ENCODE measurements at places on chromosomes 16 and 17.

GRCh38 chr17:28225867-28226266, 93.1 kb upstream of the TMEM97 start:
- no peak for DNase-seq

DNA sequence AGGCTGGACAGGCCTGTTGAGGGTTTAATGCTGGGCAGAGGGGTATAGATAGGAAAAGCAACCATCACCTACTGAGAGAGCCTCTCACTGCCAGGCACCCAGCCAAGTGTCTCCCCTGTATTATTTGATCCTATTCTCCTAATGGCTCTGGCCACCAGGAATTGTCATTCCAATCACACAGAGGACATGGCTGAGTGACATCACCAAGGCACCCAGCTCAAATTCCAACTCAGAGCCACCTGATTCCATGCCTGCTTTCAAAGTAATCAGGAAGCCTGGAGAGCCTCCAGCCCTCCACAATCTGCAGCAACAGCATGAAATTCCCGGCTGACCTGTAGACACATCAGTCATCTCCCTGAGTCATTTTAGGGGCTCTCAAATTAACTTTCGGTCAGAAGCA, 368.9 kb upstream of the C16orf82 start:
- DNase-seq = no peak

GRCh38 chr16:27245276-27246172, 23.0 kb downstream of the NSMCE1 start:
- DNase-seq = no peak

DNA sequence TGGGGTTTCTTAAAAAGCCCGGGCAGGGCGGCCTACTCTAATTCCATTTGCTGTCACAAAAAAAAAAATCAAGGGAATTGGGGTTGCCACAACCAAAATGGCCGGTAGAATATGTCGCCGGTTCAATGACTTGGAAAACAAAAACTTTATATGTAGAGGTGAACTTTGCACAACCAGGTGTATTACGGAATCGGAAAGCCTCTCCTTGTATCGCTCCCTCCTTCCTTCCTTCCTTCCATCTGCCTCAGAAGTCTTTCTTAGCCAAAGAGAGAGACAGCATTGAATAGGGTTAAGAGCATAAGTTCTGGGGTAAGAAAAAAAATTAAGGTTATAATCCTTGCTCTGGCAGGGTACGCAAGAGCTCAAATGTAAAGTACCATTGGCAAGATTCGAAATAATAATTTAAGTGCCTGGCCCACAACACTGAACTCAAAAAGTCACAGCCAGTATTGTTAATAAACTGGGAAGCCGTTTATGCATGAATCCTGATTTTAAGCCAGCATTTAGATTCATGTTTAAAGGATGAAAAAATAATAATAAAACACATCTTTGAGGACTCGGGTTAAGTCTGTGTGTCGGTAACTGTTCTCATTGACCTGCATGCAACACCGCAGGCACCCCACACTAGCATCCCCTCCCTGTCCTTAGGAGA, 522 bp upstream of the GLG1 start:
- no peak for DNase-seq

DNA sequence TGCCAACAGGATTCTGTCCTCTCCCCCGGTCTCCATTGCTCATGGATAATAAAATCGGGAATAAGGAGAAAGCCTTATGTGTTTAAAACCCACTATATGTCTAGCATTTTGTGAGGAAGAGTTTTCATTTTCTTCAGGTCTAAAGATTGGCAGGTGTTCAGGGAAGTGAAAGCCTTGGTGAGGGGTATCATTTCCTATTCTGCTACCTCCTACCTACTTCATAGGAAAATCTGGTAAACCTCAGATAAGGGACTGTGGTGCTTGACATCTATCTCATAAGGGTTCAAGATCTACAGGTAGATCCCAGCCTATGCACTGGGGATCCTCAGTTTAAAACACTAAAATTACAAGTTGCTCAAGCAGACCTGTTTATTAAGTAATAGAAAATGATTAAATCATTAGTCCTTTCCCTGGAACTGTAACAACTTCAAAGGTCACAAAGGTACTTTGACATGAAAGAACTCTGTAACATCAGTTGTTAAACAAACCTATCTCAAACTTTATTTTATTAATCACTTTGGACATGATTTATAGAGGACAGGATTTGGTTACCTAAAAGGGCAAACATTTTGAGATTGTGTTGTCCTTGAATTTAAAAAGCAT, 6.5 kb downstream of the MOSMO start:
- DNase-seq = no peak

GRCh38 chr16:48831076-48831722, 221.2 kb upstream of the N4BP1 start:
- DNase-seq = no peak

GRCh38 chr16:2213817-2214718, 572 bp downstream of the PGP start:
- DNase-seq = no peak

DNA sequence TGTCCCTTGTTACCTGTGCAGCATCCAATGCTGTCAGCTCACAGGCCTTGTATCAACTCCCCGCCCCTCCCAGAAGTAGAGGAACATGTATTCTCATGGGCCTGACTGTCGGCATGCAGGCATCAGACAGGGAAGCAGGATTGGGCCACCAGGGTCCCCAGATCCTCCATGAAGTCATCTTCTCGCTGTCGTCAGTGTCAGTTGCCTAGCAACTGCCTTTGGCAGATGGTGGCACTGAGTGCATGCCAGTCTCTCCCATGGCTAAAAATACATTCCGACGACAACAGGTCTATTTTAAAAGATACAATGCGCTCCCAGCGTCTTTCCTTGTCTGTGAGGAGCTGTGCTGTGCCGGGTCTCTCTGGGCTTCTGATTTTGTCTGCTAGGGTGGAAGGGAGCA, 36.8 kb upstream of the CES5A start:
- DNase-seq = no peak

- no peak for DNase-seq
These were observed 57.4 kb downstream of the PLCG2 start for GRCh38 chr16:81836279-81837054.

DNA sequence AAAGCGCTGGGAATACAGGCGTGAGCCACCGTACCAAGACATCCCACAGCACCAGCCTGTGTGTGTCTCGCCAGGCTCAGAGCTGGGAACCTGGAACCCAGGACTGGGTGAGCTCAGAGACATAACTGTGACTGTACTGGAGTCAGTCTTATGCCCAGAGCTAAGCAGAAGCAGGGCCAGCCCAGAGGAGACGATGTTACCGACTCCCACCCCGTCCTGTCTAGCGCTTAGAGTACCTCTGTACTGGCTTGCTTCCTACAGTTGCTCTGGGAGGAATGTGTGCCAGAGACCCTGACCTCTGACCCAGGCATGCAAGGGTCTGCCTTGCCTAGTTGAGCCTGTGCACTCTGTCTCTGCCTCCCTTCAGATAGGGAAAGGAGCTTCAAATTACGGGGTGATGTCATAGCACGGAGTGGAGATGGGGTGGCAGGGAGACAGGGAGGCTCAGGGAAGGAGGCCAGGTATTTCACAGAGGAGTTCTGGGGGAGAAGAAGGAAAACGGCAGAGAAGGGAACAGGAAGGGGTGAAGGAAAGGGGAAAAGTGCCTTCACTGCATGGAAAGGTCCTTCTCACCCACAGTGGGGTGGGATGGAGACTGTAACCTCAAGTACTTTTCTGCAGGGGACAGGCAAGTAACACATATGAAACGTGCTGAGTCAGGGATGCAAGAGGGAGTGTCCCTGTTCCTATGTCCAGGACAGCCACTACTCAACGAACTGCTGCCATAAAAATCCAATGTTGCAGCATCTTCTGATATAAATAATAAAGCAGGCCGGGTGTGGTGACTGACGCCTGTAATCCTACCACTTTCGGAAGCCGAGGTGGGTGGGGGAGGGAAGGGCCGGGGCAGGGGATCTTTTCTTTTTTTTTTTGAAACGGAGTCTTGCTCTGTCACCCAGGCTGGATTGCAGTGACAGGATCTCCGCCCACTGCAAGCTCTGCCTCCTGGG, 5.8 kb upstream of the ARMC5 start:
- DNase-seq = no peak

DNA sequence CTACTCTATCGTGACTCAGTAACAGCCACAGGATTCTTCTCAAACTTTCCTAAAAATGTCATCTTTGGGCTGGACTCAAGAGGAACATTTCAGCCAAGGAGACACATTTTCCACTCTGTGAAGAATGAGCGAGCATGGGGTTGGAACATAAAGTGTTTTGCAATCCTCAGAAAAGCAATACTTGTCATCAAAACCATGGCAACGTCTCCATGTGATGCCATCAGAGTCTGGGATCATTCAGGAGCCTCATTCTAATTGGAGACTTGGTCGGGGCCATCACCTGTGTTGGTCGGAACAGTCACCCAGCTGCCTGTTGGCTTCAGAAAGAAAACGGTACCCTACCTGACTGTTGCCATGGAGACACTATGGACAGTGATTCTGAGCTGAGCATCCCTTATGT, 25.5 kb downstream of the MYOCD start:
- no peak for DNase-seq

- DNase-seq = no peak
These were observed 2.4 kb downstream of the PPM1D start for GRCh38 chr17:60602385-60602742.

- no peak for DNase-seq
These were observed 103.3 kb downstream of the SLC39A11 start for GRCh38 chr17:72989074-72989610.

GRCh38 chr17:81891303-81891552, 158 bp downstream of the ALYREF start:
- DNase-seq = no peak

DNA sequence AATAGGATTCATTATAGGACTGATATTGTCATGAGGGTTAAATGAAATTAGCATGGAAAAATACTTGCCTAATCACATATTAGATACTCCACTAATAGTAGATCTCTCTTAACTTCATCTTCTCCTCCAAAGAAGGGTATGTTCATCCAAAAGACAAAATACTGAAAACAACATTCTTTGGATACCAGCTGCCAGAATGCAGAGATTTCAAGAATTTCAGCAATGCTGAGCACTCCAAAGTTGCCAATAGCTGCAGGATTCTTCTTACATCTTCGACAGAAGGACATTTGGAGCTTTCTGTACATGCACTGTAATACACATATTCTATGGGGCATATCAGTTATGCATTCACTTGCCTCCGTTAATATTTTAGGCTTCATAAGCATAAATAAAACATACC, 436.5 kb downstream of the HAPSTR1 start:
- DNase-seq = no peak

GRCh38 chr17:54937018-54937417, 31.4 kb downstream of the COX11 start:
- no peak for DNase-seq

DNA sequence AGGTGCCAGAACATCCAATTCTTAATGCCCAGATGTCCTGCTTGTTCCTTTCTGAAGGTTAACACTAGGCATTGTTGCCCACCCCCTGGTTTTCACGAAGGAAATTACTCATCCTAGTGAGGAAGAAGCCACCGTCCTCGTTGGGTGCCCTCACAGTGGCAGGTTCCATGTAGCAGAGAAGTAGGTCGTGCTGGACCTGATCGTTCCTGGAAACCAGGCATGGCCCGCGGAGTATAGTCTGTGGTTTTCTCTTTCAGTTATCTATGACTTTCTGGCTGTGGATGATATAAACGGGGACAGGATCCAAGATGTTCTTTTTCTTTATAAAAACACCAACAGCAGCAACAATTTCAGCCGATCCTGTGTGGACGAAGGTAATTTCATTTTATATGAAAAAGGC, 16.5 kb downstream of the RGS11 start:
- no peak for DNase-seq

DNA sequence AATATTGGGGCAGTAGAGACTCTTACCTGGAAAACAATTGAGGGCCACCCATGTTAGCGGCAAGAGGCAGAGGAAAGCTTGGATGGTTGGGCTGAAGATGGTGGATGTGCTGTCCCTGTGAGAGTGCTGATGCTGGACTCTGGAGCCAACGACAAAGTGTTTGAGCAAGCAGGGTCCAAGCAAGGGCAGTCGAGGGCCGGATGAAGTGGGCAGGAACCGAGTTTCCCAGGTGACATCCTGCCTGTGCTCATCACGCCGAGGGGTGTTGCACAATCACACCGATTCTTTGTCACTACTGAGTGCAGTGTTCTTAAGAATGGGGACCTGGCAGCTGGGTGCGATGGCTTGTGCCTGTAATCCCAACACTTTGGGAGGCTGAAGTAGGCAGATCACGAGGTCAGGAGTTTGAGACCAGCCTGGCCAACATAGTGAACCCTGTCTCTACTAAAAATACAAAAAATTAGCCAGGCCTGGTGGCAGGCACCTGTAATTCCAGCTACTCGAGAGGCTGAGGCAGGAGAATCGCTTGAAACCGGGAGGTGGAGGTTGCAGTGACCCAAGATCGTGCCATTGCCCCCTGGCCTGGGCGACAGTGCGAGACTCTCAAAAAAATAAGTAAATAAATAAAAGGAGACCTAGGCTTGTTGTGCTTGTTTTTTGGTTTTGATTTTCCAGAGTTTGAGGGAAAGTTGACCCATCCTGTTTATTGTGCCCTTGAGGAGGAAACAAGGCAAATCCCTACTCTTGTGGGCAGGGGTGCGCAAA, 6.1 kb downstream of the PYCARD start:
- DNase-seq = no peak

DNA sequence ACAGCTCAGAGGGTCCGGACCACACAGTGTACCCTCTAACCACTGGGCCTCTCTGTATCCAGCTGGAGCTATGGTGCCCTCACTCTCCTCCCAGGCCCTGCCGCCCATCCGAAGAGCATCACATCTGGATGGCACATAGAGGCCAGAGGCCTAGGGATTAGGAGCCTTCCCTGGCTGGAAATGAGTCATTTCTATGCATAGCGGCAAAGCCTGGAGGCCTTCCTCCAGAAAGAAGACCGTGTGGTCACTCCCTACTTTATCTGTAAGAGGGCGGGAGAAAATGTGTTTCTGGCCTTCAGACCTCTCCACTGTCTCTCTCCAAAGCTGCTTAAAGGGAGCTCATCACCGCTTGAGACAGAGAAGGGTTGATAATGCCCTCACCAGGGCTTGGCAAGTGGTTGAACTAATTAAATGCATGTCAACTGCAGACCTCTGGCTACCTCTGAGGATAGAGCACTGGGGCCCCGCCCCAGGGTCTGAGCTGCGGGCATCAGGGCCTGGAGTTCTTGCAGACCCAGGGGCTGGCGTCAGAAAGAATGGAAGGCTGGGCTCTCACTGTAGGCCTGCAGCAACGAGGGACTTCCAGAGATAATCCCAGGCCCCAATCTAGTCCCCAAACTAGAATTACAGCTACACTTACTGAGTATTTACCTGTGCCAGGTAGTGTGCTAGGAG, 122.2 kb downstream of the IRX5 start:
- no peak for DNase-seq

DNA sequence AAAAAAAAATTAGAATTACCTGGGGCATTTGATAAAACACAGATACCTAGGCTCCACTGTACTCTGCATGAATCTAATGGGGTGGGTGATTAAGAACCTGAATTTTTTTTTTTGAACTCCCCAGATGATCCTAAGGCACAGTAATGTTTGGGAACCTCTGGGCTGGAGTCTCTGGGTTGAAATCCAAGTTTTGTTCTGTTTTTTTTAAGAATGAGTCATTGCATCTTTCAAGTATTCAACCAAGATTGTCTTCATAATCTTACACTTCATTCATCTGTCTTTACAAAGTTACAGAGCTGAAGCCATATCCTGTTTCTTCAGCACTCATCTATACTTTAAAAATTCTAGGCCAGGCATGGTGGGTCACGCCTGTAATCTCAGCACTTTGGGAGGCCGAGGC, 52.6 kb downstream of the PIGL start:
- no peak for DNase-seq
